T-helper 2 cell treated with Interferon-gamma antibody and Interleukin-4, amounts not matched to agents 100 ng/mL and 5 ng/mL, for 36 hours (primary cell): ENCODE measurements at places on chromosomes 5 and 9. TPM values are rescaled to one million over a fixed set of nuclear protein-coding genes. Genes with fewer than 3 reads are reported as not detected.

PCDHGC3 gene
- 0.07 and 0.18 TPM in 2 replicates for total RNA-seq

ZNF169 gene
- 9.2 and 9.7 TPM in 2 replicates for total RNA-seq

CCNO gene
- not detected in 2 replicates for total RNA-seq

SLC34A1 gene
- total RNA-seq = 0.07 and 0.11 TPM in 2 replicates

SEMA4D gene
- total RNA-seq = 458 TPM in 2 replicates

HMCN2 gene
- total RNA-seq = not detected in 2 replicates

LRRC19 gene
- not detected in 2 replicates for total RNA-seq

ANKRD55 gene
- total RNA-seq = 7.0 and 8.5 TPM in 2 replicates

APBA1 gene
- total RNA-seq = 5.2 and 6.2 TPM in 2 replicates

HAVCR1 gene
- total RNA-seq = 1.7 and 2.2 TPM in 2 replicates

TSLP gene
- total RNA-seq = not detected in 2 replicates

CCDC183 gene
- total RNA-seq = 0.20 and 0.55 TPM in 2 replicates

PCDHA11 gene
- not detected in 2 replicates for total RNA-seq

ANKRD18B gene
- 1.1 and 1.9 TPM in 2 replicates for total RNA-seq

ALDH1A1 gene
- not detected in 2 replicates for total RNA-seq

TRPM3 gene
- total RNA-seq = not detected in 2 replicates

TBC1D2 gene
- total RNA-seq = 4.0 and 5.0 TPM in 2 replicates
